ENCODE measurements at places on chromosomes 6 and 20. TPM values are rescaled to one million over a fixed set of nuclear protein-coding genes. Genes with fewer than 3 reads are reported as not detected.

DNA sequence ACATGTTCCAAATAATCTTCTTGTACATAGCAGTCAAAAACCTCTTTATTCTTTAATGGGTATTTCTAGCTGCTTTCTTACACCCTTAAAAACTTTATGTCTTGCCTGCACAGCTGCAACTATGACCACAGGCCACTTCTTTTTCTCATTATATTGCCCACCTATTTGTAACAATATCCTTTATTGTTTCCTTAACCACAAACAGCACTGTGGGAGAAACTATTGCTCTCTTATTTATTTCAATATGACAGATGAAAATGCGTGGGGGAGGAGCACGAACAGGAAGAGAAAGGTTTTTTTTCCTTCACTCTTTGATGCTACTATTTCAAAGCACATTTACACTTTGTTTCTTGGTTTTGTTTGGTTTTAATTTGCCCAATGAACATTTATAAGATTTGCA is 253.5 kb downstream of the GJA1 start:
- DNase-seq: no peak

GRCh38 chr20:2767768-2768631 is 32.4 kb downstream of the CPXM1 start:
- no peak for DNase-seq

- no peak for DNase-seq
These were observed 162.4 kb upstream of the CDYL start for GRCh38 chr6:4613795-4614194.

- DNase-seq: no peak
These were observed 424.5 kb downstream of the GRIK2 start for GRCh38 chr6:101818051-101818450.

TRIM31 gene
- not detected for total RNA-seq

GMNN gene
- total RNA-seq: 4.0 TPM

DNA sequence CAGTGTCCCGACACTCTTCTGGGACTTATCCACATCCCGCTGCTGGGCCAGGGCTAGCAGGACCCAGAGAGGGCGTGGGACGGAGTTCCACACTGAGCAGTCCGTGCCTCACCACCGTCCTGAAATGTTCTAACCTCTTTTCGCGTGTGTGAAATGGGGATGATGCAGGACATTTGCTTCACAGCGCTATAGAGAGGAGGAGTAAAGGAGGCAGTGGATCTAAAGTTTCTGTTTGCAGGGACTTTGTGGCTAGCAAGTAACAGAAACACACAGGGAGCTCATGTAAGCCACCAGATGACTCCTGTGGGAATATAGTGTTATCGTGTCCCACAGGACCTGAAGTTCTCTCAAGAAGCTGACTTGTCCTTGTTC is 634 bp downstream of the ITPA start:
- DNase-seq: no peak

- DNase-seq: no peak
These were observed 281.0 kb downstream of the CDC5L start for GRCh38 chr6:44668391-44668930.

DNA sequence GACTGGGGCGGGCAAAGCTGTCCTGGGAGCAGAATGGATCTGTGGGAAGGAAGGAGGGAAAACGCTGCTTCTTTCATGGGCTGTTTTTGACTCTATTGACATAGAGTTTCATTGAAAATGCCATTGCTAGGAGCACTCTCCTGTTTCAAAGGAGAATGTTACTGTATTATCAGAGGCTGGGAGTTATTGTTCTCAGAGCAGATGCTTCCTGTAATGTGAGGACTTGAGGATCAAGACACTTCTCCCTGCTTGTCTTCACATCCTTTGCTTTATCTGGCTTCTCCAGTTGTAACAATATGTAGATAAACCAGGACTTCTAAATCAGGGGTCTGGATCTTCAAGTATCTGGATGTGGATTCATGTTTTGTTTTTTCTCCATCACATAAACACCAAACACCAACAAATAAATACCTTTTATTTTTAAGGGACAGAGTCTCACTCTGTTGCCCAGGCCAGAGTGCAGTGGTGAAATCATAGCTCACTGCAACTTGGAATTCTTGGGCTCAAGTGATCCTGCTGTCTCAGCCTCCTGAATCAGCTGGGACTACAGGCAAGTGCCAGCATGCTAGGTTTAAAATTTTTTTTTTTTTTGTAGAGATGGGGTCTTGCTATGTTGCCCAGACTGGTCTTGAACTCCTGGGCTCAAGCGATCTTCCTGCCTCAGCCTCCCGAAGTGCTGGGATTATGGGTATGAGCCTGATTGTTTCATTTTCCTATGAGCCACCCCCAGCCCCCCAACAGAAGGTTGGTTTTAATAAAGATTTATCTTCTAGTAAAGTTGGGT is 3.9 kb downstream of the CD109 start:
- DNase-seq: no peak

DNA sequence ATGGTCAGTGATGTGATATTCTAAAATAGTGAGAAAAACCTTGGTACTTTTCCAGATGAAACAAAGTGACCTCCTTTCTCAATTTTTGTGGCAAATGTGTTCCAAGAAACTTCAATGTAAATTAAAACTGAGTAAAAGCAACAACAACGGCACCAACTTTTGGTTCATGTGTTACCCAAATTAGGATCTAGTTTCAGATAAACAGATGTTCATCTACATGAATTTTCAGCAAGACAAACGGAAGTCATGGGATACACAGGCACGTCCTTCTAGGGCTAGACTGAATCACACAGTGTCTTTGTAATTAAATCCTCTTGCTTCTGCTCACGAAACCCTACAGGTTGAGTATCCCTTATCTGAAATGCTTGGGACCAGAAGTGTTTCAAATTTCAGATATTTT is 915.2 kb downstream of the TFAP2A start:
- DNase-seq: no peak

GRCh38 chr20:37365760-37366638 is 20.1 kb downstream of the SRC start:
- no peak for DNase-seq

GRCh38 chr6:7787137-7787608 is 61.3 kb downstream of the BMP6 start:
- peak; percentile 63 for DNase-seq

DNA sequence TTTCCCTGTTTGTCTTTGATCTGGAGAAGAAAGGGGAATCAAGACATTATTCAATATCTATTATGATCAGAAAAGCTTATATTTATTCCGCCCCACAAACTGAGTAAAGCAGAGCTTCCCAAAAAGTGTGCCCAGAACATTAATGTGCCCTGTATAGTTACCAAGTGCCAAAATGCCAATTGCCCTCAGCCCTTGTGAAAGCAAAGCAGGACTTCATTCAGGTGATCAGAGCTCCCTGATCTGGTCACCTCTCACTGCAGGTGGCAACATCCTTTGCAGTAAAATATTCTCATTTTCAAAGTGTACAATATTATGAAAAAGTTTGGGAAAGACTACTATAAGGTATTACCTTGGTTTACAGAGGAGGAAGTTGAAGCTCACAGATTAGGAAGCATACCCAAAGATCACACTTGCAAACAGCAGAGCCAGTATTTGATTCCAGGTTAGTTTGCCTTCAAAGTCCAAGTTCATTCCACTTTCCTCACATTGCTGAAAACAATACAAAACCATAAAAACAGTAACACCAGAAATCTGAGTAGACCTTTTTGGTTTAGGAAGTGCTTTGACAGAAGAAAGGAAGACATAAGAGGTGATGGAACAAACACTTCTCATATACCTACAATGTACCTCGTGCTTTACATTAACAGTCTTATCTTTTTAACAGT is 19.6 kb upstream of the GCLC start:
- no peak for DNase-seq

DNA sequence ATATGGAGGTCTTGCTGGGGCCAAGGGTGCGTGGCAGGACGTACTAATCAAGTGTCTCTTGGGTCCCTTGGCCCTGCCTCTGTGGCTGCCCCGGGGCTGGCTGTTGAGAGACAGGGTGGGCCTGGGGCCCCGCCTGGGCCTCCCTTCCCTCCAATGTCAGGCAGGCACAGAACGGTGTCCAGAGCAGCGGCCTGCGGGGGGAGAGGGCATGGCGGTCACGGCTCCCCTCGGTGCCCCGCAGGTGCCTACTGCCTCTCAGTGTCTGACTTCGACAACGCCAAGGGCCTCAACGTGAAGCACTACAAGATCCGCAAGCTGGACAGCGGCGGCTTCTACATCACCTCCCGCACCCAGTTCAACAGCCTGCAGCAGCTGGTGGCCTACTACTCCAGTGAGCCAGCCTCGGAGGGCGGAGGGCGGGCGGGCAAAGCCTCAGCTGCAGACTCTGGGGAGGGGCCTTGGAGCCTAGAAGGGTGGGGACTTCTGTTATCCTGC is 50.0 kb downstream of the SRC start:
- no peak for DNase-seq
